ENCODE measurements at places on chromosomes 2 and 18. TPM values are rescaled to one million over a fixed set of nuclear protein-coding genes. Genes with fewer than 3 reads are reported as not detected.

- DNase-seq, result no peak
These were observed 24.4 kb downstream of the TFCP2L1 start for GRCh38 chr2:121260370-121261154.

DNA sequence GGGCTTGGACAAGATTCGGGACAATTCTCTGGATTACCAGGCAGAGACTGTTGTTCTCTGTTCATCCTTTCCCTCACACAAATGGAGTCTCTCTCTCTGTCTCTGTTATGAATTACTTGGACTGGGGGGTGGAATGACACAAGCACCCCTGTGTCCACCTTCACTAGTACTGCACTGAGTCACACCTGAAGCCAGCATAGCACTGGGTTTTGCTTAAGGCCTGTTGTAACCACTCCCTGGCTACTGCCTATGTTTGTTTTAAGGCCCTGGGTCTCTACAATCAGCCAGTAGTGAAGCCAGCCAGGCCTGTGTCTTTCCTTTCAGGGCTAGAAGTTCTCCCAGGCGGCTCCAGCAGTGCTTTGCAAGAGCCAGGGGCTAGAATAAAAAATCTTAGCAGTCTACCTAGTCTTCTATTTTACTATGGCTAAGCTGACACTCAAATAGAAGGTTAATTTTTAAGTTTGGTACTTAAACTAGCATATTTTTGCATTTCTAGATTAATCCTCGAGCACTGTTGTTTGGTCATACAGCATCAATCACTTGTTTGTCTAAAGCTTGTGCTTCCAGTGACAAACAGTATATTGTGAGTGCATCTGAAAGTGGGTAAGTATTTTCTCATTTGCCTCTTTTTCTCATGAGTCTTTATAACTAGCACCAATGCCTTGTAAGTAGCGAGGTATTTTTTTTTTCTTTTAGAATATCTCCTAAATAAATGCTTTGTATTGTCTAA is 27.8 kb downstream of the WDR7 start:
- DNase-seq, result no peak

GRCh38 chr2:19669559-19669958 is 232.2 kb downstream of the TTC32 start:
- DNase-seq, result no peak

GRCh38 chr18:26450989-26451682 is 97.2 kb downstream of the KCTD1 start:
- no peak for DNase-seq

The CYP26B1 gene
- total RNA-seq, result under 0.01 TPM

The UGT1A10 gene
- not detected for total RNA-seq

The SLC16A14 gene
- under 0.01 TPM for total RNA-seq

DNA sequence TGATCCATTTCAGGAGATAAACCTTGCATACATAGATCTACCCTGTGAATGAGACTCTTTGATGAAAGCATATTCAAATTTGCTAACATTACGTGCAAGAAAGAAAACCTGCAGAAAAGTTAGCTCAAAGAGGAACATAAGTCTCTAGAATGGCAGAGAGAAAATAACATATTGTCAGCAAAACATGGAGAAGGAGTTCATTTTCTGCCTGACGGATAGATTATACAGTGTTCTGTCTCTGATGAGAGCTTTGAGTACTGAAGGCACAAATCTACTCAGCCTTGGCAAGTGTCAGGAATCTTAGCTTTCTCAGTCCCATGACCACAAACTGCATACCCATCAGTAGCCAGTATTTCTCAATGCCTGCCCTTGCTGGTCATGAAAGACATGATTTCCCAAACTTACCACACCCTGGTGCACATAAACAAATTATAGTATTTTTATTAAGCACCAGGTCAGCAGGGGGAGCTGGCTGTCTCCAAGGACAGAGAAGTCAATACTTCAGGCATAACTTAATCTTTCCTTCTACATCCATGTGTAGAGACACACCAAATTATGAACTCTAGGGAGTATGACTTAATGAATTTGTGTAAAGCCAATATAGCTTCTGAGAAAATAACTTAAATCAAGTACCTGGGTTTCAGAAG is 401.2 kb upstream of the SOX11 start:
- DNase-seq, result no peak

The UGT1A9 gene
- not detected for total RNA-seq

DNA sequence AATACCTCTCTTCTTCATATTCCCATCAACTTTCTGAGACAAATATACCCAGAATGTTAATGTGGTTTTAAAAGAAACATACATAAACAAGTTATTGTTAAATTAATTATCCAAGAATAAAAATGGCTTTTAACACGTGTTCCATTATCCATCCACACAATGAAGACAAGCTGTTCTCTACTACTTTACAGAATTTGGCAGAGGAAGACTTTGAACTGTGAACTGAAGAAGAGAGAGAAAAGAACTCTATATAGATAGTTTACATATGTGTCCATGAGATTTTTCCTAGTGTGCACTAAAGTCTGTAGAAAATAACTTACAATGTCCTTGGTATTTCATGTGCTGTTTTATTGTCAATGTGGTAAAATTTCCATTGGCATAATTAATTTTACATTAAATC is 207.0 kb upstream of the COL3A1 start:
- DNase-seq, result no peak

The MFSD2B gene
- 0.36 TPM for total RNA-seq

The UCN gene
- 0.36 TPM for total RNA-seq

GRCh38 chr2:3604207-3604877 is 9.4 kb downstream of the COLEC11 start:
- DNase-seq, result no peak

GRCh38 chr2:197294260-197294659 is 16.3 kb downstream of the ANKRD44 start:
- no peak for DNase-seq

- DNase-seq, result no peak
These were observed 92.1 kb downstream of the GALR1 start for GRCh38 chr18:77341527-77342325.

DNA sequence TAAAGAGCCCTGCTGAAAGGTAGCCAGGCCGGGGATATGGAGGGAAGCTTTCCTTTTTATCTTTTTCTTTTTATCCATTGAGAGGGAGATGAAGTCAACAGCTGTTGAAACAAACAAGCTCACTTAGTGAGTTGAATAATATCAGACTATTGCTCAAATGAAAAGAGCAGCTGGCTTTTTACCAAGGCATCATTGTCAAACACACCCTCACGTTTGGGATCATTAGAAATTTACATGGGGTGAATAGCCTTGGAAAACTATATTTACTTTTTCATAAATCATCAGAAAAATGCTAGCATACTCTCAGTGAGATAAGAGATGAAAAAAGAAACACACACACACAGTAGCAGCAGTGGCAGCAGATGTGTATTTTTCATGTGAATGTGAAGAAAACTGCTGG is 71.5 kb upstream of the HNMT start:
- DNase-seq, result no peak

DNA sequence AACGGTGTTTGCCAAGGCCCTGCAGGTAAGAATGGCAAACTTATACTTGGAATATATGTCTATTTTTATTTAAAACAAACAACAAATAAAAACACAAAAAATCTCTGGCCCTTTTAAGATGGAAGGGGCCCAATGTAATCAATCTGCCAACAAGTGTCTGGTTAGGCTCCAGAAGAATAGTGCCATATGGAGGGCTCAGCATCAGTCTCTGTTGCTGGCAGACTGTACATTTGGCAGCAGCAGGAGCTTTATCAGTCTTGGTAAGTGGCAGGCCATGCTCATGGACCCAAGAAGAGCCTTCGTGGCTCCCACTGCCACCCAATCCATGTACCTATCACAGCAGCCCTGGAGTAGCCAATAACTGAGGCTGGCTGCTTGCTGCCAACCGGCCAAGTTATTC is 101.1 kb downstream of the GALNT3 start:
- no peak for DNase-seq

GRCh38 chr2:220783671-220784070 is 788.4 kb downstream of the EPHA4 start:
- no peak for DNase-seq

The EVX2 gene
- total RNA-seq, result under 0.01 TPM

DNA sequence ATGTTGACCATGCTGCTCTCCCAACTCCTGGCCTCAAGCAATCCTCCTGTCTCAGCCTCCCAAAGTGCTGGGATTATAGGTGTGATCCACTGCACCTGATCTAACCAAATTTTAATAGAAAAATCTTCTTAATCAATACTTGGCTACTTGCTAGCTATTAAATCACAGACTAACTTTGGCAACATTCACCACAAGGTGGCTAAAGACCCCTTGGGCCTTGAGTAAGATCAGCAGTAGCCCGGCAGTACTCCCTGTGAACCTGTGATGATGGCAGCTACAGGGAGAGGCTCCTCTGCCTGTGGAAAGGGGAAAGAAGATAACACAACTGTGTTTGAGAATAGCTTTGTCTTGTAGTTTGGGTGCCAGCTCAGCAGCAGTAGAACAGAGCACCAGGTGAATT is 102.9 kb downstream of the SLC39A10 start:
- DNase-seq, result no peak

DNA sequence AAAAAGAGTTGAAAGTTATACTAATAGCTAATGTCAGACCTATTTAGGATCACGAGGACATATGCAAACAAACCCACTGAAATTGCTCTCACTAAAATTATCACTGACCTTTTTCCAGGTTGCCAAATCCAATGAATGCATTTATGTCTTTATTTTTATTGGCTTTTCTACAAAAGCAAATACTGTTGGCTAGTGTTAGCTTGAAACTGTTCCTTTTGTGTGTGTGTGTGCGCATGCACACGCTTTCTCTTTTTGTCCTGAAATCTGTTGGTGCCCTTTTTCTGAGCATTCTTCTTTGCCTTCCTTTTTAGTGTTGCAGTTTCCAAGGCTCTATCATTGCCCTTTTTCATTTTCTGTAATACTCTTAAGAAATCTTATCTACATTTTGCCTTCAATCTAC is 1269.2 kb downstream of the LRP1B start:
- no peak for DNase-seq

GRCh38 chr18:80022613-80023012 is 11.6 kb upstream of the RBFA start:
- no peak for DNase-seq

- no peak for DNase-seq
These were observed 339.9 kb upstream of the NCKAP5 start for GRCh38 chr2:133908171-133908570.

DNA sequence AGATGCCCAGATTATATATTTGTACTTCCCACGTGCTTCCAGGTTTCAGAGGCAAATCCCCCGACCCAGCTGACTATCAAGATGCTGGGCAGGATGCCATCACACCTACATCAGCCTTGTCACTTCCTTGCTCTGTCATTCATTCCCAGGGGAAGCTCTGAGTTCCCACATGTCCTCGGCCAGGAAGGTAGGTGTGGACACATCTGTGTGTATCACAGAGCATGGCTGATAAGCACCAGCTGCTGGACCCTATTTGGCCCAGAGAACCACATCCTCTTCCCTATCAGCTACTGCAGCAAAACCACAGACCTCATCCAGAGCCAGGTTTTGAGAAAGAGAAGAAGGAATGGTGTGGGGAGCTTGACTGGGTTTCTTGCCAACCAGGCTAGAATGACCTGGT is 31.9 kb upstream of the ITGA6 start:
- DNase-seq, result no peak

DNA sequence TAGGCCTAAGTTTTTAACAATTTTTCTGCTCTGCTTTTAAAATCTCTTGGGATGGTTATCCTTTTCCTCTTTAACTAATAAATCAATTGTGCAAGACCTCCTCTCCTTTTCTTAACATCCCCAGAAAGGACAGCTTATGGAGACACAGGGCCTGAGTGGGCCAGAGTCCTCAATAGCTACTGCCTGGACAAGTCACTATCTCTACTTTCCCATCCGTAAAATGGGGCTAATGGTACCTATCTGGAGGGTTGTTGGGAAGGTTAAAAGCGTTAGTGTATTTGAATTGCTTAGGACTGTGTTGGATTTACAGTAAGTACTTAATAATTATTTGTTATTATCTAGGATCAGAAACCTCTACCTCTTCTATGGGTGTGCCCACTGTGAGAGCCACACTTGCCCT is 60.1 kb downstream of the TGIF1 start:
- DNase-seq, result no peak

The KLF11 gene
- 8.3 TPM for total RNA-seq

DNA sequence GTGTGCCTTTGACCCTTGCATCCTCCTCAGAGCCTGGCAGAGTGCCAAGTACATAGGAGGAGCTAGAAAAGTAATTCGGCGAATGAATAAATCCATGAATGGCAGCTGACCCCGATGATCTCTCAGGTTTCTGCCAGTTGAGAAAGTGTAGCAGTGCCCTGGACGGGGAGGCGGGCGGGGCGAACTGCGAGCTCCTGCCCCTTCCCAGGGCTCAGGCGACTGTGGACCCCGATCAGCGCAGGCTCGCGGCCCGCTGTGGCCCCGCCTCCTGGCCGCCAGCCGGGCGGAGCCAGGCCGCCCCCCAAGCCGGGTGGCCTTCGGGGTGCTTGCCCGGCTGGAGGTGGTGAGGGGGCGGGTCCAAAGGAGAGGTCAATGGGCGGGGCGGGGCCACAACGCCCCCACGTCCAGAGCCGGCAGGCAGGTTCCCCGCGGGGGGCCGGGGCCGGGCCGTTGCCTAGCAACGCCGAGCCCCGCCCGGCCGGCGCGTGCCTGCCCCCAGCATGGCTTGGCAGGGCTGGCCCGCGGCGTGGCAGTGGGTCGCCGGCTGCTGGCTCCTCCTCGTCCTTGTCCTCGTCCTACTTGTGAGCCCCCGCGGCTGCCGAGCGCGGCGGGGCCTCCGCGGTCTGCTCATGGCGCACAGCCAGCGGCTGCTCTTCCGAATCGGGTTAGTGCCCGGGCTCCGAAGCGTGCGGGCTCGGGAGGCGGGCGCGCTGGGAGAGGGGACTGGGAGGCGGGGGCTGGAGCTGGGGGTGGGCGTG is 30.6 kb upstream of the TMBIM1 start:
- DNase-seq, result peak; percentile 96

DNA sequence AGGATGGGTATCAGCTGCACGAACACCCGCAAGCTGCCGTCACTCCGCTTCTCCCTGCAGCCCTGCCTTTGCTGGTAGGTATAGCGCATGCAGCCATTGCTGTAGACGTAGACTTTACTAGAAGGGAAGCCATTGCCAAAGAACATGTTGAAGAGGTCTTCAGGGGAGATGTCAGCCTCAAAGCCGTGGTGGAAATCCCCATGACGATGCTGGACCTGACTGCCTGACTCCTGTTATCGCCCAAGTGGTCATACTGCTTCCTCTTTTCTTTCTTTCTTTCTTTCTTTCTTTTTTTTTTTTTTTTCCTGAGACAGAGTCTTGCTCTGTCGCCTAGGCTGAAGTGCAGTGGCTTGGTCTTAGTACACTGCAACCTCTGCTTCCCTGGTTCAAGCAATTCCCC is 68.7 kb upstream of the SPRED2 start:
- DNase-seq, result no peak

Measured in osteoblast (primary cell).